ENCODE measurements at places on chromosomes 7 and 10. TPM values are rescaled to one million over a fixed set of nuclear protein-coding genes. Genes with fewer than 3 reads are reported as not detected.

GBX1 gene
- total RNA-seq: not detected

EGFR gene
- 87.2 TPM for total RNA-seq

PLAC9 gene
- total RNA-seq: 155 TPM

DOCK1 gene
- total RNA-seq: 50.8 TPM

- peak; percentile 95 for DNase-seq
Measured at GRCh38 chr10:15168291-15168785, at the start of gene NMT2. Gene NMT2 (minus strand): TSS chr10:15168693. CDS start chr10:15168612, 81 bp downstream.

DNA sequence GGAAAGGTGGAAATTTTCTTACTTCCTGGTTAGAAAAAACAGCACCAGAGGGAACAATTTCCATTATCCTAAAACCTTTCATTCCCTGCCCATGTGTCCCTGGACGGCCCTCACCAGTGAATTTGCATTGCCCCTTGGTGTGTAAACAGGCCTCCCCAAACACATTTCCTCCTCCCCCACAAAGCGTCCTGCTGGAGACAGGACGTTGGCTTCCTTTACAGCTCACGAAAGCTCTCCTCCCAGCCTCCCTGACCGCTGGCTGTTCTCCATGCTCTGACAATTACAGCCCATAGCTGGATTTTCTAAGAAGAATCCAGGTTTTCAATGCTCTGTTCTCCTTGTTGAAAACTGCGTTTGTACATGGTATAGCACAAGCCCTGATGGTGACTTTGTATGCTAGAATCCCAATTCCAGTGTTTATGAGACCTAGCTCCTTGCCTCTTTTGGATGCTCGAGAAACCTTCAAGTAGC lies 724.2 kb upstream of the CELF2 start:
- DNase-seq: no peak

- DNase-seq: no peak
Measured at GRCh38 chr10:66877361-66877760, 48.5 kb upstream of the LRRTM3 start.

GRCh38 chr7:95011146-95011928 lies 103.9 kb downstream of the PPP1R9A start:
- DNase-seq: no peak

- no peak for DNase-seq
Measured at GRCh38 chr10:94104316-94105000, 110.7 kb downstream of the PLCE1 start.
